Forelimb muscle (tissue), 1 donor: ENCODE measurements at places on chromosomes 11 and 22. TPM values are rescaled to one million over a fixed set of nuclear protein-coding genes. Genes with fewer than 3 reads are reported as not detected.

The MRPL11 gene
- 50.0 TPM for polyA plus RNA-seq

The CARD18 gene
- not detected for polyA plus RNA-seq

DNA sequence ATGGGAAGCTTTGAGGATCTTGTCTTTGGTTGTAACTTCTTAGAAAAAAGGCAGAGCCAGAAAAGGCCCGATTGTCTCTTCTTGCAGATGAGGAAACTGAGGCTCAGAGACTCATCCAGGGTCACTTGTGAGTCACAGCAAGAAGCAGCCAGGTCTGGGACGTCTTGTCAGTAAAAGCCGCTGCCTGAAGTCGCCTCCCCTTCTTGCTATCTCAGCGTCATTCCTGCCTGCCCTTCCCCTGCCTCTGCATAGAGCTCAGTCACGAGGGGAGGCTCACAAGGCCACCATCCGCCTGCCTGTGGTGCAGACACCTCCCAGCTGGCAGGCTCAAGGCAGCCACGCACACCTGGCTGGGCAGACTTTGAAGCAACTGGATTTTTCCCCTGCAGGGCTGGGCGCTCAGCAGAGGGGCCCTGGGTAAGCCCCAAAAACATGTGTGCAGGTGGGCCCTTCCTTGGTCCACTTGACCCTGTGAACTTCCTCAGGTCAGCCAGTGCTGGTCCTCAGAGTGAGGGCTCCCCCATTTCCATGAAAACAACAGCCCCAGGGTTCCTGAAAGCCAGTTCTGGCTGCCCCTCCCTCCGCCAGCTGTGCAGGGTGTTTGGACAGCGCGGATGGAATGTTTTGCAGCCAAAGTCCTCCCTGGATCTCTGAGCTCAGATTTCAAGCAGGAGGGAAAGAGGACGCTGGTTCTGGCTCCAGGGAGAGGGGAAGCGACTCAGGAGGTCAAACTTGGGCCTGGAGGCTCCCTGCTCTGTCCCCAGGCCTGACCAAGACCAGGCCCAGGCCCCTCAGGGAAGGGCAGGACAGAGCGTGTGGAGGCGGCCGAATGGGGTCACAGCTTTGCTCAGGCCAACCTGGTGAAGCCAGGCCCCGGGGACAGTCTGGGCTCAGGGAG is 6.0 kb upstream of the RAB3IL1 start:
- DNase-seq: peak; percentile 89

DNA sequence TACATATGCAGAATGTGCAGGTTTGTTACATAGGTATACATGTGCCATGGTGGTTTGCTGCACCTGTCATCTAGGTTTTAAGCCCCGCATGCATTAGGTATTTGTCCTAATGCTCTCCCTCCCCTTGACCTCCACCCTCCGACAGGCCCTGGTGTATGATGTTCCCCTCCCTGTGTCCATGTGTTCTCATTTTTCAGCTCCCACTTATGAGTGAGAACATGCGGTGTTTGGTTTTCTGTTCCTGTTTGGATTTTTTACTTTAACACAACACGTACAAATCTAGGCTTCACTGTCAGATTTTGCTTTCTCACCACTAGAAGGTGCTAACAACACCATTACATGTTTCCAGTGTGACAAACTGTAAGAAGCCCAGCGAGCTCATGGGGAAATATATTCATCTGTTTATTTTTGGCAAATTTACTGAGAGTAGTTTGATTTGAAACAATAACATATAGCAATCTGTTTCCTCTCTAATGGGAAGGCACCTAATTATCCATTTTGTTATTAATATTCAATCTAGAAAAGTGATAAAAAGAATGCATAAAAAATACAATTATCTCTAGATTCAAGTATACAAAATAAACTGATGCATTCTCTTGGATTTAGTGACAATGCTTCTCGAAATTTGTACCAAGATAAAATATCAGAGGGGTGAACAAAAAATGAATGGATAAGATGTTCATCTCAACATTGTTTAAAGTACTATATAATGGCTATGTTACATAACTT is 23.2 kb upstream of the BIRC3 start:
- no peak for DNase-seq

DNA sequence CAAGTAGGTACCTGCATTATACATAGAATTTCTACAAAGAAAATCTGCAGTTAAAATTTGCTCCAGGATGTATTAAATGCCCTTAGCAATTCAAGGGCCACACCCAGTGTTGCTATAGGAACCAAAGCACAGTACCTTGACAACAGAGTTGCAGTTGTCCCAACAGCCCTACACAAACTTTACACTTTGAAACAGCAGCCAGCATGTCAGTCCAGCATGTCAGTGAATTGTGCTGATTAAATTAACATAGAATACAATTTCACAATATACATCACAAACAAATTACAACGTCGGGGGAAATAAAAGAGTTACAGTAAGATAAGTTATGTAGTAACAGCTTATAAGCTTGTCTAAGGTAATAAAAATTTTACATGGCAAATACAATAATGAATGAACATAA is 389.2 kb downstream of the SOX6 start:
- no peak for DNase-seq

DNA sequence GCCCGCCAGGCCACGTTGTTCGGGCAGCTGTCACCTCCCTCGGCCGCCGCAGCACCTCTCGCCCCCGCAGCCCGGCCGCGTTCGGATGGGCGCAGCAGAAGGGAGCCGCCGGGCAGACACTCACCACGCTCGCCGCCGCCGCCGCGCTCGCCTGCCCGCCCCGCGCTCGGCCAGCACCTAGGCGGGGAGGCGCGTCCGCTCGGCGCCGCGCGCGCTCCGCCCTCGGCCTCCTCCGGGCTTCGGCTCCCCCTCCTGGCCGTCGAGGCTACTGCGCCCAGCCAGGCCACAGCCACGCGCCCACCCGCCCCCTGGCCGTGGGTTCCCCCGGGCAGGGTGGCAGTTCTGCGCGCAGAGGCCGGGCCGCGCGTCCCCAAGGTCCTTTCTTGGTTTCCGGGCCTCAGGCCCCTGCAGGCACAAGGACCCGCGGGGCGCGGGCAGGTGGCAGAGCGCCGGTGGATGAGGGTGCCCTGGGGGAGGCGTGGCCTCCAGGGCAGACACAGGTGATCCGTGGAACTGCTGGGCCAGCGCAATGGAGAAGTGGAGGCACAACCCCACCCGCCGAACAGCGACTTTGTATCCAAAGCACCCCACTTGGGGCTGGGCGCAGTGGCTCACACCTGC is at the start of gene SLC25A22:
TSS of gene SLC25A22 (minus strand) at position 189 of the 621 bp plus-strand sequence. CDS start 3,275 bp downstream, outside the sequence.
- no peak for DNase-seq
